Right ventricle myocardium superior (tissue), 1 donor: ENCODE measurements at places on chromosomes 4 and X.

DNA sequence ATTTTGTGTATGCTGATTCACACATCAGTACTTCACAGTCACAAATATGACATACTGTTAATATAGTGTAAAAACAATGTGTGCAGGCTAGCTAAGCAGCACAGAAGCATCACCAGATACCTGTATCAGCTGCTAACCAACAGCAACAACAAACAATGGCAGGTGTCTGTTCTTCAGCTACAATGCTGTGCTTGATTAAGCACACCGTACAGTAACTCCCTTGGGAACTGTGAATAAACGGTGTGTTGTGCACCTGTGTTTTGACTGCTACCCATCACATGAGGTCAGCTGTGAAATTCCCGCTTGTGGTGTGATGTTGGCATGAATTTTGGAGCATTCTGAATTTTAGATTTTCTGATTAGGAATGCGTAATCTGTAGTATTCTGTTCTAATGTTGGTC is 379.7 kb upstream of the FAT1 start:
- no peak for DNase-seq

DNA sequence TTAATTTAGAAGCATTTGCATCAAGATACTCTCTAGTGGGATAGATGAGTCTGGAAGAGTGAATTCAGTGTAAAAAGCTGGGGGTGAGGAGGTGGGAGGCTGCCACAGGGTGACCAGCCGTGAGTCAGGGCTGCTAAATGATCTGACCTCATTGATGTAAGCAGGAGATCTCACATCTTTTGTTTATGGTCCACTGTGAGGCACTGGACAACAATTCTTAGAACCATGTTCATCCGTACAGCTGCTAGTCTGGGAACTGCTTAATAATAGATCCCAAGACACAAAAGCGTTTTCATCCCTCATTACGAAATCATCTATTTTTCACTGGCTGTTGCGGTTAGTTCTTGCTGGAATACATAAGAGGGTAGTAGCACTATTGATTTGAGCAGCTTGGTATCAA is 14.1 kb downstream of the KLF3 start:
- no peak for DNase-seq

DNA sequence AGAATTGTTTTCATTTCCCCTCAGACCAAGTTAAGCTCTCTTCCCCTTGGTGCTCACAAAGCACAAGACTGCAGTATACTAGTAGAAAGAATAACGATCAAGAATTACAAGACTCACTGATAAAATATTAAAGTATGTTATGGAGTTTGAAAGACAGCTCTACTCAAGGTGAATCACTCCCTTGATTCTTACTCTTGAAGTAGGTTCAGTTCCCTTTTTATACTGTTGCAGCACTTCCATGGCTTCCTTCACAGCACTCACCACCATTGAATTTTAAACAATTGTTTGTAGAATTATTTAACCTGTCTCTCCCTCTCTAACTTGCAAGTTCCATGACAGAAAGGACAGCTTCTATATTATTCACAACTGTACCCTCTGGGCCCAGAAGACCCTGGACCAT is 42.2 kb downstream of the CASK start:
- no peak for DNase-seq

DNA sequence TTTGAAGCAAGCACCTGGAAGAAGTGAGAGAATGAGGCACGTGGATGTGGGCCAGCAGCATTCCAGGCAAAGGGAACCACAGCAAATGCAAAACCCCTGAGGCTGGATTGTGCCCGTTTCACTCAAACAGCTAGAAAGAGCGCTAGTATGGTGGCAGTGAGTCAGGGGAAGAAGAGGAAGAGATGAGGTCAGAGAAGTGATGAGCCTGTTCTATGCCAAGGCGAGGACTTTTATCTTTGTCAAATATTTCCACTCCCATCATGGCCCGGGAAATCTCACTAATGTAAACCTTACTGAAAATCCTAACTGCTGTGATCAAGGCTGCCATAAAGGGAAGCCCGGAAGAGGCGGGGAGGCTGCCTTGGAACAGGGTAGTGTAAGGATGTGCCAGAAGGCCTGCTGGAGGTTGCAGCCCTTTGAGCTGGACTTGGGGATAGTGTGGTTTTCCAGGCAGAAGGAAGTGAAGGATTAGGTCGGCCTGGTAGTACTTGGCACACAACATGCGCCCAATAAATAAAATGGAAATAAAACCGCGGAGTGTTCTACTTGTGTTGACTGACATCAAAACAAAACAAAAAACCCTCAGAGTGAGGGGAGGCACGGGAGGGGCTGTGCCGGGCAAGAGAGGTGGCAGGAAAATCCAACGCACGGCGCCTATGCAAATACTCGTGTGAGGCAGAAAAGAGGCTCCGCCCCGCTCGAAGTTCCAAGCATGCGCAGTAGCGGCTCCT is 1.2 kb upstream of the CDK16 start:
- DNase-seq = peak; percentile 45

- DNase-seq = no peak
Measured at GRCh38 chr4:41215155-41215554, 813 bp upstream of the APBB2 start.

DNA sequence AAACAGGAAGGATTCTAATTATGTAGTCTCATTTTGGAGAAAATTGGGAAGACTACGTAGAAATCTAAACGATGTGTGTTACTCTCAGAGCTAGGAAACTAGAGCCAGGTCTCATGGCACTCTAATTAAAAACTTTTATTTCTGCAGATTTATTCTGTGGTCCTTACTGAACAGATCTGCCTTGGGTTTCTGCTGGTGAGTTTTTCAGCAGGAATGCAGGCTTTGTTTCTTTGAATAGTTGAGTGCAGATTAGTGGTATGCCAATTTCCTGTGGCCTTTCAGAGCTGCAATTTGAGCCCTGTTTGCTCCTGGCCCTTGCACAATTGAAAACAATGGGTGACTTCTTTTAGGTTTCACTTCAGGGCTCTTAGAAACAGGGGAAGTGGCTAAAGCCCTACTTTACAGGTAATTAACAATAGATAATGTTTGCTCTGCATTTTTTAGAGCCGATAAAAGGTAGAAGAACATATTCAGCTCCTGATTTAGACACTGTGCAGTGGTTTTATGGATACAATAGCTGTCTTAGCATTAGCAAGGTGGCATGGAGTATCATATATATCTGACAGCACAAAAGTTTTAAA is 21.8 kb downstream of the SPRY1 start:
- DNase-seq = no peak

DNA sequence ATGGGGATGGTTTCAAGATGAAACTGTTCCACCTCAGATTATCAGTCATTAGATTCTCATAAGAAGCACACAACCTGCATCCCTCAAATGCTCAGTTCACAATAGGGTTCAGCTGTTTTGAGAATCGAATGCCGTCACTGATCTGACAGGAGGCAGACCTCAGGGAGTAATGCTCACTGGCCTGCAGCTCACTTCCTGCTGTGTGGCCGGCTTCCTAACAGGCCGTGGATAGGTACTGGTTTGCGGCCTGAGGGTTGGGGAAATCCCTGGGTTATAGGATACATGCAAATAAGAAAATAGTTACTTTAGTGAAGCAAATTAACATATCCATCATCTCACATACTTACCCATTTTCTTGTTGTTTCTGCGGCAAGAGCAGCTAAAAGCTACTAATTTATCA is 160.4 kb downstream of the MAD2L1 start:
- DNase-seq = no peak

DNA sequence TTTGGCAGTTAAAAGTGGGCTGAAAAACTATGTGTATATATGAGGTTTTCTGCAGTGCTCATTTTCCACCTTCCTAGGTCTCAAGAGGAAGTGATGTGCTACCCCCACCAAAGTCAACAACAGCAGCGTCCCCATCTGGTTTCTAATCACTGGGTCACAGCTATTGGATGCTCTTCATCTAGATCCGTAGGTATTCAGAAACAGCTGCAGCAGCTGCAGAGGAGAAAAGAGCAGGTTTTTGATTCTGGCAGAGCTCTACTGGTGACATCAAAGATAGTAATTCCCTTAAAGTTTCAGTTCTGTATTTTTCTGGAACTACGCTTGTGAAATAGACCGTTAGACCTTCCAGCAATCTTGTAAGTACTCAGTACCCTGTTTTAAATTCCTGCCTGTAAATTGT is 5.8 kb upstream of the GUCY2F start:
- DNase-seq = no peak

- DNase-seq = no peak
Measured at GRCh38 chr4:8606476-8606875, 13.9 kb downstream of the CPZ start.

GRCh38 chr4:118743867-118744266 is 58.7 kb downstream of the METTL14 start:
- DNase-seq = no peak
